ENCODE measurements at places on chromosomes 6 and 20.

GRCh38 chr6:82365016-82365795, 1.6 kb downstream of the TPBG start:
- DNase-seq = no peak

- no peak for DNase-seq
These were observed 107.8 kb downstream of the COL19A1 start for GRCh38 chr6:69974193-69974592.

DNA sequence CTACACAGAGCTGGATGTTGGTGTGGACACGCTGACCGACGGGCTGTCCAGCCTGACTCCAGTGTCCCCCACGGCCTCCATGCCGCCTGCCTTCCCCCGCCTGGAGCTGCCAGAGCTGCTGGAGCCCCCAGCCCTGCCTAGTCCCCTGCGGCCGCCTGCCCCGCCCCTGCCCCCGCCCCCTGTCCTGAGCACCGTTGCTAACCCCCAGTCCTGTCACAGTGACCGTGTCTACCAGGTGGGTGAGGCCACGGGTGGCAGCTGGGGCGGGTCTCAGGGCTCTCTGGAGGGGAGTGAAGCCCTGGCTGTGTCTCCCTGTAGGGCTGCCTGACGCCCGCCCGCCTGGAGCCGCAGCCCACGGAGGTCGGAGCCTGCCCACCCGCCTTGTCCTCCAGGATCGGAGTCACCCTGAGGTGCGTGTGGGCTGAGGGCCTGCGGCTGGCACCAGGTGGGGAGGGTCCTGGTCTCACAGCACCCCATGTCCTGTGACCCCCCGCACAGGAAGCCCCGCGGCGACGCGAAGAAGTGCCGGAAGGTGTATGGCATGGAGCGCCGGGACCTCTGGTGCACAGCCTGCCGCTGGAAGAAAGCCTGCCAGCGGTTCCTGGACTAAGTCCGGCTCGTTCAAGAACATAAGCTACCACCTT, 2.9 kb downstream of the SLC2A4RG start:
- DNase-seq = no peak

GRCh38 chr20:9399322-9399721, 115.1 kb upstream of the LAMP5 start:
- no peak for DNase-seq

GRCh38 chr20:58102744-58103516, 125.5 kb downstream of the ANKRD60 start:
- DNase-seq = no peak

GRCh38 chr6:163573503-163574179, 159.1 kb downstream of the QKI start:
- no peak for DNase-seq

- no peak for DNase-seq
These were observed 430.8 kb upstream of the RUNX2 start for GRCh38 chr6:44897316-44897715.

DNA sequence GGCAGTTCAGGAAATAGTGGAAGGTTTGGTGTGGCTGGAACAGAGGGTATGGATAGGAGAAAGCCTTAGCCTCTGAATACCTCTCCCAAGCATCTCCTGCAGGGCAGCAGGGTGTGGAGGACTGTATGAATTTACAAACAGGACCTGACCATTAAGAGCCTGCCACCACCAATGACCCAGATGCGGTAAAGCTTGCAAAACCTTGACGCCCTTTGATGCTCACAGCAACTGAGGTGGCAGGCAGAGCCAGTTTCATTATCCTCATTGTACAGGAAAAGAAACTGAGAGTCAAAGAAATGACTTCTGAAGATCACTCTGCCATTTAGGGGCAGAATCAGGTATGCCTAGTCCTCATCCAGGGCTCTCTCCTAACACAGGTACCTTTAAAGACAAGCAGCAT, 2.4 kb downstream of the HM13 start:
- DNase-seq = no peak

DNA sequence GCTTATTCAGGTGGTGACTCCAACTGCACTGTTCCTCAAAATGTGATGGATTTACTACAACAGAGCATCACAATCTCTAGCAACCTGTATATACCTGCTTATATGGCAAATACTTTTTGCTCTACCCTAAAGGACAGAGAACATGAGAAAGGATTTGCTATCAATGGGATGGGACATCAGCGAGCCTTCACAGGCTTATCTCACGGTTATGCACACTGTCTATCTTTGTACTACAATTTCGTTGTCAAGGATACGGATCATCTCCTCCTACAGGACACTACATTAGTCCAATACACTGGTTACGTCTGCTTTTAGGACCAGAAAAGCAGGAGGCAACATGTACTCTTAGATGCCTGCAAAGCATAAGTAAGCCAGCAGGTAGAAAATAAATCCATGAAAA, 34.2 kb downstream of the STX7 start:
- no peak for DNase-seq

All from stimulated activated CD4-positive, alpha-beta T cell treated with anti-CD3 and anti-CD28 coated beads, Interleukin-15, amount 100 ng/mL, for 1 hour (primary cell).